ENCODE measurements at places on chromosomes 1 and 21.

DNA sequence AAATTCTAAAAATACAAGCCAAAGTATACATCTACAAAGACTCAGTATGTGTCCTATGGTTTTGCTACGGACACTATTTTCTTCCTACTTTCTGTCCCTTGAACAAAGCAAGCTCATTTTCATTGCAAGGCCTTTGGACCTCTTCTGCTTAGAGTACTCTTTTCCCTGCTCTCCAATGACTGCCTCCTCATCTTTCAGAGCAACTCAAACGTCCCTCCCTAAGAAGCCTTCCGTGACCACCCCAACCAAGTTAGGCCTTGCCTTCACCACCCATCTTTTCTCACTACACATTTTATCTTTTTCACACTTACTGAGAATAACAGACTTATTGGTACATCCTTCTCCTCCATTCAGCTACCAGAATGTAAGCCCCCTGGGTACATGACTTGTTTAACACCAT, 39.9 kb downstream of the ENAH start:
- DNase-seq: no peak

DNA sequence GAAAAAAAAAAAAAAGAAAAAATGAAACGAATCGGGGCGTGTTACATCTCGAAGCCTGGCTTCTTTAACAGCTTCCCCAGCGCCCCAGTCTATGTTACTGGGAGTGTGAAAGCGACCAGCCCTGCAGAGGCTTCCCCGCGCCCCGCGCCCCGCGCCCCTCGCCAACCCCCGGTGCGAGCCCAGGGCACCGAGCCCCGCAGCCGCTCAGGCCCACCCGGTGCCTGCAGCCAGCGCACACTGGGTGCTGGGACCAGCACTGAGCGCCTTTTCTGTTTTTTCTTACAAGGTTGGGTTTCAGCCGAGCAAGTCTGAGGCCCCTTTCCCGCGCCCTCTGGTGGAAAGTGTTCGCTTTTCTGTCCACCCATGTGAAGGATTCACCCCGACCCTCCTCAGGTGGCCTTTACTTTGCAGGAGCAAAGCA, 42.1 kb upstream of the ZNF496 start:
- peak; percentile 51 for DNase-seq

DNA sequence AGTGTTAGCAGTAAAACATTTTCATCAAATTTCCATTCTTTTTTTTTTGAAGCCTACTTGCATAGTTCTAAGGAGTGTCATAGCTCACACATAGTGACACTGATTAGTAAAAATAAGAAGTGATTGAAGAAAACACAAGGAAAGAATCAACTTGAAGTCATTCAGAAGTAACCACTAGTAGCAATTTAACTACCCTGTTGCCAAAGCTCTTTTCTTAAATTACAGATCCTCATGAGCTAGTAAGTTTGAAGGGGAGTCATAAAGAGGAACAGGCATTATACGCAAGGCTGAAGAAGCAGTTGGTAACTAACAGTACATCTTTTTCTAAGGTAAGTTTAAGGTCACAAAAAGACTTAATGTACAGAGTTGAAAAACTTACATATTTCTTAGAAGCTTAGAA, 332.2 kb downstream of the CHRM3 start:
- no peak for DNase-seq

- DNase-seq: no peak
Observed at GRCh38 chr1:224054012-224054411, 59.9 kb upstream of the FBXO28 start.

GRCh38 chr21:15353546-15353945, 288.7 kb upstream of the NRIP1 start:
- no peak for DNase-seq

DNA sequence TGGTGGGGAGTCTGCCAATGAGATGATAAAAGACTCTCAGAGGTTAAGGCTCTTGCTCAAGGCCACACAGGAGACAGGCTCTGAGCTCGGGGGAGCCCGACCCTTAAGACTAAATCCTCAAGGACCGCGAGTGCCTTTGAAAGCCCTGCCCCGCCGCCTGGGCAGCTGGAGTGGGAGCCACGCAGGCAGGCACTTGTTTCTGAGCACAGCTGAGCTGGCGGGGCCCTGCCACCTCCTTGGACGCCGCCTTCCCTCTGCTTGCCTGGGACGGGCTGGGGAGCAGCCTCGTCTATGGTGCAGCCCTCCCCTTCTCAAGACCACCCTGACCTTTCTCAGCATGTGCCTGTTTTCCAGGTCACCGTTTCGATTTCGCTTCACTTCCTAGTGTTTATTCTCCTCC, 169.3 kb downstream of the CAMTA1 start:
- DNase-seq: no peak

Data from activated CD4-positive, alpha-beta T cell treated with anti-CD3 and anti-CD28 coated beads, Interleukin-2, amount 50 U/mL, for 4 hours (primary cell).